ENCODE measurements at places on chromosomes 3 and 15.

DNA sequence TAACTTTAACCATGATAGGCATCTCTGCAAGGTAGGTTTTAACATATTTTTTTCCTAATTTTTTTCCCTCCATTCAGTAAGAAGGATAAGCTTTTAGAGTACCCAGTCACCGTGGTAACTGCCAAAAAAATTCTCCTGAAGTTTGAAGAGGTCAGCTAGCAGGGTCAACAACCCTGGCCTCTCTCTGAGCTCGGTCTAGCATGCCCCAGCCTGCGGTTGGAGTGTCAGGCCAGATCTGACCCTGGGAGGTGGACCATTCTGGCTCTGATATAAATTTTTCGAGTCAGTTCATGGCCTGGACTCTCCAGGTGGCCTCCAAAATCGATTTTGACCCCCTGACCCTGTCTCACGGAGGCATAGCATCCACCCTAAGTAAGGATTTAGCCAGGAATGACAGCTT, 29.7 kb downstream of the SOX2 start:
- no peak for DNase-seq

DNA sequence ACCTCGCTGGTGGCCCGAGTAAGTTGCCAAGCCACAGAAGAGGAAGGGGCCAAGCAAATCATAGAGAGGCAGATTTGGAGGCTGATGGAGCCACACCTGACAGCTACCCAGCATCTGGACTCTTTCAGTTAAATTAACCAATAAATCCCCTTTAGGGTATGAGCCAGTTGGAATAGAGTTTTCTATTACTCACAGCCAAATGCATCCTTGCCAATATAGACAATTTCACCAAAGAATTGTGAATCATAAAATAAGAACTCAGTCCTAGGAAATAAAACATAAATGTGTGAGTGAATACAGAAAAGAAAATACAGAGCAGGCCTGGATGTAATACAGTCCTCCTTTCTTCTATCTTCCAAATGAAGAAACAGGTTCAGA, 161.6 kb upstream of the ANKRD28 start:
- DNase-seq, result no peak

GRCh38 chr3:24420224-24420623, 74.4 kb downstream of the THRB start:
- no peak for DNase-seq

DNA sequence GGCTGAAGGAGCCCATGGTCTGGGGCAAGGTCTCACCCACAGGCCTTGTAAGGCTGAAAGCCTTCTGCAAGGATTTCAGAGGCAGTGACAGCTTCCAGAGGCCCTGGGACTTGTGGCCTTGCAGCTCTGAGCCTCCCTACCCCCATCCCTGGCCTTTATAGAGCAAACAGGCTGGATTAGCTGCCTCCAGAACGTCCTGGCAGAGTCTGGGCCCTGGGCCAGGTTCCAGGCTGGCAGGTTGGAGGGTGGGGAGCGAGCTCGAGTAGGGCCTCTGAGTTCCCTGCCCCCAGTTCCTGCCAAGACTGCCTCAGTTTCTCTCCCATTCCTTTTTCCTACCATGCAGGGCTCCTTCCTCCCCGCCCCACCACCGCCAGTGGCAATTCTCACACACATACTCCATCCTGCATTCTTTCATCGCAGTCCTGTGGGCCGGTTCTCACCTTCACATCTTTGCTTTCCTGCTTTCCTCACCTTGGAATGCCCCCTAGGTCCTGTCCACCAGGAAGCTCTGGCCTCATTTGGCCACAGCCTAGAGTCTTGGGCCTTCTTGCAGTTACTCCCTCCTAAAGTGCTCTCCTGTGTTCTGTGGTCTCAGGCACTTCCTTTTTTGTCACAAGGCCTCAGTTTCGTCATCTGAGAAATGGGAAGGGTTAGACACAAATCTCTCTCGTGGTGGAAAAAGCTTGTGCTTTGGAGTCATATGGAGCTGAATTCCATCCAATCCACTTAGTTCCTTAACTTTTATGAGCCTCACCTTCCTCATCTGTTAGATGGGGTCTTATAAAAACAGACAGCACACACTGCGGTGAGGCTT, 2.7 kb downstream of the LMAN1L start:
- no peak for DNase-seq

GRCh38 chr15:78072080-78072892, 5.2 kb downstream of the TBC1D2B start:
- DNase-seq, result no peak

DNA sequence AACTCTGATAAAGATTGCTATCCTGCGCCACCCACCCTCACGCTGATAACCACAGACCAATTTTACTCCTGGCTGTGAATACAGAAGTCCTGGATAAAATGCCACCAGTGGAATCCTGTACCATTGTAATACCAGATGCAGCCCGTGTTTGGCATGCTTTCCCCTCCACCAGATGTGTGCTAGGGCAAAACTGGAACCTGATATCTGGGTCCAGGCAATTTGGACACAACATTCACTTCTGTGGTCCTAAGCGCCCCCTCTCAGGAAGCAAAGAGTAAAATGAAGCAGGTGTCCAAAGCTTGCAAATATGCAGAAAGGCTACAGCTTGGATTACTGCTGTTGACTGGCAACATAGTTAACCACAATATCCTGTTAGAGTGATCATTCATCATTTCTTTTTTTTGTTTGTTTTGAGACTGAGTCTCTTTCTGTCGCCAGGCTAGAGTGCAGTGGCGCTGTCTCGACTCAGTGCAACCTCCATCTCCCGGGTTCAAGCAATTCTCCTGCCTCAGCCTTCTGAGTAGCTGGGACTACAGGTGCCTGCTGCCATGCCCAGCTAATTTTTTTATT, 32.8 kb downstream of the LOXL1 start:
- no peak for DNase-seq

GRCh38 chr3:177471733-177472480, 274.6 kb upstream of the TBL1XR1 start:
- DNase-seq, result no peak

All from stimulated activated CD8-positive, alpha-beta memory T cell treated with anti-CD3 and anti-CD28 coated beads, Interleukin-4, amount 100 ng/mL, for 48 hours (primary cell).